ENCODE measurements at places on chromosomes 1 and 21.

DNA sequence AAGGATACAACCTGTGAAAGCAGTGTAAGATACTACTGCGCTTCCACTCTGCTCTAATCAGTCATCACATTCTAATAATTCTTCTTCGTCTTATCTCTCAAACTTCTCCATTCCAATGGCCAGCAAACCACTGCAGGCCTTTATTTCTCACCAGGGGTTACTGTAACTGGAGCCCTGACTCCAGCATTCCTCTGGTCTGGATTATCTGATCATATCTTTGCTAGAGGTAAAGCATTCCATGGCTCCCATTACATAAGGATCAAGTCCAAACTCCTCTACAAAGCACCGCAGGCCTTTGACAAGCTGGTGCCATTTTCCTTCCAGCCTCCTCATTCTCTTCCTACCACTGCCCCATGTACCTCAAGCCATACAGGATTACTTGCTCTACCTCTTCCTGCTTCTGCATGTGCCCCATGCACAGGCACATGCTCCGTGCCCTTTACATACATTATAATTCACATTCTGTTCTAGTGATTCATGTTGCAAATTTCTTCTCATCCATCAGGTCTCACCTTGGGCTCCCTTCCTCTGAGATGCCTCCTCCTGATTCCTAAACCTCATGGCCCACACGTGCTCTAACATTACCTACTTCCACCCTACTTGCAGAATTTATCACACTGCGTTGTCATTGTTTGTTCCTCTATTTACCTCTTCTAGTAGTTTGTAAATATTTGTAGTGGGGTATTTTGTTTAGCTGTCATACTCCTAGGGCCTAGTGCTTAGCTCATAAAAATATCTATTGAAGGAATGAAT is 9.3 kb upstream of the SERBP1 start:
- DNase-seq, result no peak

GRCh38 chr1:174800216-174800851 is 199.4 kb upstream of the CACYBP start:
- DNase-seq, result no peak

- DNase-seq, result peak; percentile 8
Measured at GRCh38 chr1:242043165-242043564, 44.3 kb upstream of the MAP1LC3C start.

DNA sequence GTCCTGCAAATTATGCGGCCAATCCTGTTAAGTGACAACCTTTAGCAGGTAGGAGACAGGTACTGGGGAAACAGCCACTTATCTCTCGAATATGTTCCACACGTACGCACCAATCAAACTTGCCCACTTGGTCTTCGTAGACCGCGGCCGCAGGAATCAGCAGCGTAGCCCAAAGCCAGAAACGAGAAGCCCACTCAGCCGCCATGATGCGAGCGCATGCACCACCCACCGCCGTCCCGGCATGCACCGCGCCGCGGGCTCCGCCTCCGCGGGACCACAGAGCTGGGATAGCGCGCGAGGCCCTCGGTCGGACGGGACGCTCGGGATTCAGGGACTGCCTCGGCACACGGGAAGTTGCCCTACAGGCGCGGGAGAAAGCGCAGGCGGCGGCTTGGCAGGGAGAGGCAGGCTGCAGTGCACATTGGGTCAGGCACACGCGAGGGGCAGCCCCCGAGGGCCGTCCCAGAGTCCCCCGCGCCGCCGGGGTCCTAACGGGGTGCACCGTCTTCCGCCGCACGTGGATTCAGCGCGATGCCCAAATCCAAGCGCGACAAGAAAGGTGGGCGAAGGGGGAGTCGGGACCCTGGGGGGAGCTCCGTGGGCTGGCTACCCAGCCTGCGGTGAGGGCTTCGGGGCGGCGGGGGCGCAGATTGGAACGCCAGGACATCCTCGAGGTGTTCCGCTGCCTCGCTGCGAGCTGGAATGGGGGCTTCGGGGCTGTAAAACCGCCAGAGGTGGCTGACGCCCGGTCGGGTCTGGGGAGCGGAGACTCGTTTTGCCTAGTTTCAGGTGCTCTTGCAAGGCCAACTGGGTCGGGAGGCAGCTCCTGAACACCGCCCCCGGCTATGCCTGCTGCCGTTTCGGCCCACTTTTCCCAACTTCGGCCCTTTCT is at the start of the genes EMC1 and MRTO4:
EMC1 (minus strand) TSS at position 220 of the 892 bp plus-strand sequence; CDS start at position 205, 15 bp downstream.
MRTO4 (plus strand) TSS at position 501 of the 892 bp plus-strand sequence; CDS start at position 532, 31 bp downstream.
- DNase-seq, result peak; percentile 27

DNA sequence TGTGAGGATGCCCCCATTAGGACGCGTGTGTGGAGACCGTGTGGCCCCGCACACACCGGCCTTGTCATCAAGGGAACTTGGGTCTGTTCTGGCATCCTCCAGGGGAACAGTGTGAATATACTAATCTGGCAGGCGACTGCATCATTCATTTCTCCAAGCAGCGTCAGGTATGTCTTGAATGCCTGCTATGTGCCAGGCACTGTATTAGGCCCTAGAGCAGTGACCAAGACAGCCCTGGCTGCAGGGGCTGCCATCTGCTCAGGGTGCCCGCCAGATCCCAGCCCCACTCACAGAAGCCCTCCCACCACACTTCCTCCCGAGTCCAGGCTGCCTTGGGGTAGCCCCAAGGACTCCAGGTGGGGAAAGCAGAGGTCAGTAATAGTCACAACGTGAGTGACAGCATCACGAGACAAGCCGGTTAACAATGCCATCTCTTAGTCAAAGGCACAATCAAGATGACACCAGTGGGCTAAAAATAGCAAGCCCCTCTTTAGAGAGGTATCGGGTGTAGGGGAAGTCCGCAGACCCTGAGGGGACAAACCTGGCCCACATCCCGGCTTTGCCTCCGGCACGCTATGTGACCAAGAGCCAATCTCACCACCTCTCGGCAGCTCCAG is 7.5 kb upstream of the LAPTM5 start:
- no peak for DNase-seq

- DNase-seq, result no peak
Measured at GRCh38 chr1:69967245-69967766, 238.1 kb downstream of the LRRC40 start.

- DNase-seq, result no peak
Measured at GRCh38 chr1:108082001-108082400, 117.0 kb upstream of the VAV3 start.

DNA sequence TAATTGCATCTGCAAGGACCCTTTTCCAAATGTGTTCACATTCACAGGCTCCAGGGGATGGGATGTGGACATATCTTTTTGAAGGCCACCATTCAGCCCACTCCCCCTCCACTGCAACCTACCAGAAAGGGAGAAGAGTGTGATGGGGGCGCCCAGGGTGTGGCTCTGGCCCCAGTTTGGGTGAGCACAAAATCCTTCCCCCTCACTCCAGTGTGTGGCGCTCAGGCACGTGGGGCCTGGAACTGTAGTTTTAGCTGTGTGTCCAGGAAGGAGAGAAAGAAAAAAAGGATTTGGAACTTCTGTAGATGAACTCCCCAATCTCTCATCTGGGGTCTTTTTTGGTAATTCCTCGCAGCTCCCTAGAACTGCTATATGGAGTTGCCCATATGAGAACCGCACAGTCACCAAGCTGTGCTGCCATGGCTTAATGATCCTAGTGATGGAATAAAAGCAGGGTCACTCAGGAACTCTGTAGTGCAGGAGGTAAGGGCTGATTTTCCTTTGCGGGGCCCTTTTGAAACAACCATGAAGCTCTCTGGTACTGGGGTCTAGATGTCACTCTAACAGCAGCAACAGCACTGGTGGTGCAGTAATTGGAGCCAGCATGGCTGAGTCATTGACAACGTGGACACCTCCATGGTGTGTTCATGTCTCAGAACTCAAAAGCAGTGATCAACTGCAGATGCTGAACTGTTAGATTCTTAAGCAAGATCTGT is 17.0 kb downstream of the AGT start:
- no peak for DNase-seq

- no peak for DNase-seq
Measured at GRCh38 chr1:182586380-182586779, 2.7 kb downstream of the RNASEL start.

DNA sequence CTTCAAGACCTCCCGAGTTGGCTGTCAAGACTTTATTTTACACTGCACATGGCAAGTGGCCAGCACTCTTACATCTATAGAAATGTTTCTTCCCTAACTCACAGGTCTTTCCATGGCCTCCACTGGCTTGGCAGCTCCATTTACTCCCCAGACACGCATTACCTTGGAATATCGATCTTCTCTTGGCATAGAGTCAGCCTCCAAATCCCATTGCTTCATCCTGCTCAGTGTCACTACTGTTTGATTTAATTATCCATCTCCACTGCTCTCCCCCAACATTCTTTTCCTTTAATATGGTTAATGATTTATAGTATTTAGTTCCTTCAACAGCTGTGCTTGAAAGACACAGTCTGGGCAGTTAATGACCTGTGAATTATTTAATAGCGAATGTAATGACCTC is 241.2 kb upstream of the MAP1LC3C start:
- no peak for DNase-seq

GRCh38 chr1:18954270-18955071 is 2.0 kb downstream of the IFFO2 start:
- DNase-seq, result no peak

GRCh38 chr1:115199416-115200132 is 110.3 kb upstream of the TSPAN2 start:
- no peak for DNase-seq

DNA sequence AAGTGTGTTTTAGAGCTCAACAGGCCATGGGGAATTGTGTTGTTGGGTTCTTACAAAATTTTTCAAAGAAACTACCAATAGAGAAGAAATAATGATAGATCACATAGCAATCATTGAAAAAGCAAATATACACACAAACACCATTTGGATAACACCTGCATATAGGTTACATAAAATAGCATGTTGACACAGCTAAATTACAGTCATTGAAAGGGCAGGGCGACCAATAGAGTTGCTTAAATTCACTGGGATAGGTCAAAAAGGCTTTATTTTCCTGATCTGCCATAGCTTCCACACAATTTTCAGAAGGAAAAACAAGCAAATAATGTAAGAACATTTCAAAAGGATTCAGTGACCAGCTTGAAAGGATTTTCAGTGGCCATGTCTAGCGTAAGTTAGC is 57.9 kb upstream of the FGGY start:
- no peak for DNase-seq

DNA sequence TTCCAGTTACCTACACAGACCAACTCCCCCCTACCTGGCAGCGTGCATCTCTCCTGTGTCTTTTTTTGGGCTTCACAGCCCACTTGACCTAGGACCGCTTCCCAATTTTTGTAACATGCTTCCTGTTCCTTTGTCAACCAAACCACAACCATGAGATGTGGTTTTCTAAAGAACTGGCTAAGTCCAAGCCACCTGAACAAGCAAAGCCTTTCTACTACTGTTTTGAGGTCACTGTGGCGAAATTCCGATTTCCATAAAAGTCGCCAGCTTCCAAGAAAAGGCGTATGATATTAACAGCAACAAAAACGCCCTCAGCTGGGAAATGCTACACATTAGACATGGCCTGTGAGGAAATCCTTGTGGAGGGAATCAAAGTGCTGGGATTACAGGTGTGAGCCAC is 12.7 kb upstream of the AK2 start:
- DNase-seq, result no peak

Data from H1 (cell line).